ENCODE measurements at places on chromosomes 16 and 17.
A peak's percentile ranks its signal among the peaks of the same experiment; 100 is the strongest.

- DNase-seq, result no peak
Observed at GRCh38 chr17:47851764-47852112, 775 bp upstream of the SP6 start.

DNA sequence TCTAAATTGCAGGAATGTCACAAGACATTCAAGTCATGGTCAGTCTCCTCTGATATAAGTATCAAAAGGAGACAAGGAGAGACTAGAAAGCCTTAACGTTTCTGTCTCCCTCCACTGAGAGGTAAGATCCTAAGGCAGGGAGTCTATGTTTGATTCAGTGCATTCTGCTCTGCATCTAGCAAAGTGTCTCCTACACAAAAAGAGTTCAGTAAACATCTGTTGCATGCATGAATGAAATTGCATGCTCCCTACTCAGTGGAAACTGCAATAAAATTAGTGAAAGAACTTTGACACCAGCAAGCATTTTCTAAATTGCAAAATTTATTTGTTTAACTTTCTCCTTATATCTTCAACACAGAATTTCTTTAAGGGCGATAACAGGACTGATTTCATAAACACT lies 111.1 kb downstream of the ADAMTS18 start:
- DNase-seq, result no peak

DNA sequence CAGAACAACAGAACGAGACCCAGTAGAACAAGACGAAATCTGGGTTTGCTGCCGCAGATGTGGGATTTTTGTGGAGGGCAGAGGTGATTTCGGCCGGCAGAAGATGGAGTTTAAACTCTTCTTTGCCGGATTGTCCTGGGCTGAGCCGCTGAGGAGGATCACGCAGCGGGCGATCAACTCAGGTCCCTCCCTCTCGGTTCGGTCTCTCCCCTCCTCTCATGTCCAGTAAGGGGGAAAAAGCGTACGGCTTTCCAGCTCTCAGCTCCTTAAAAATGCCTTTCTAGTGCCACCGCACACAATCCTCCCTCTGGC lies 2.5 kb downstream of the PHF12 start:
- DNase-seq, result no peak

DNA sequence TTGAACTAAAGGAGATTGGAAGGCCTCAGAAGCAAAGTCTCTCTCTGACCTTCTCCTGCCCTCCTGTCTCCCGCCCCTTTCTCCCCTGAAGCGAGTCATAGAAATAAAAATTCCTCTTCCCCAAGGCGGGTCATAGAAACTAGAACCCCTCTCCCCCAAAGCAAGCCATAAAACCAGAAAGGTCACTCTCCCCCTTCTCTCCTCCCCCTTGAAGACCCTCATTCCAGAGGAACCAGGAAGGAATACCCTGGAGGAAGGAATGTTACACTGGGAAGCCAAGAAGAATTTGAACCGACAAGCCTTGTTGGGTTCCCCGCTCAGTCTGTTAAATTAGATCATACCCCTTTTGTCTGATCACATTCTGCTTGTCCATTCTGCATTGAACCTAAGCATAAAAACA lies 2.7 kb upstream of the GJC1 start:
- no peak for DNase-seq

- no peak for DNase-seq
Observed at GRCh38 chr17:48023400-48024148, 14.0 kb downstream of the COPZ2 start.

- no peak for DNase-seq
Observed at GRCh38 chr17:59485015-59485414, 80.4 kb upstream of the DHX40 start.

DNA sequence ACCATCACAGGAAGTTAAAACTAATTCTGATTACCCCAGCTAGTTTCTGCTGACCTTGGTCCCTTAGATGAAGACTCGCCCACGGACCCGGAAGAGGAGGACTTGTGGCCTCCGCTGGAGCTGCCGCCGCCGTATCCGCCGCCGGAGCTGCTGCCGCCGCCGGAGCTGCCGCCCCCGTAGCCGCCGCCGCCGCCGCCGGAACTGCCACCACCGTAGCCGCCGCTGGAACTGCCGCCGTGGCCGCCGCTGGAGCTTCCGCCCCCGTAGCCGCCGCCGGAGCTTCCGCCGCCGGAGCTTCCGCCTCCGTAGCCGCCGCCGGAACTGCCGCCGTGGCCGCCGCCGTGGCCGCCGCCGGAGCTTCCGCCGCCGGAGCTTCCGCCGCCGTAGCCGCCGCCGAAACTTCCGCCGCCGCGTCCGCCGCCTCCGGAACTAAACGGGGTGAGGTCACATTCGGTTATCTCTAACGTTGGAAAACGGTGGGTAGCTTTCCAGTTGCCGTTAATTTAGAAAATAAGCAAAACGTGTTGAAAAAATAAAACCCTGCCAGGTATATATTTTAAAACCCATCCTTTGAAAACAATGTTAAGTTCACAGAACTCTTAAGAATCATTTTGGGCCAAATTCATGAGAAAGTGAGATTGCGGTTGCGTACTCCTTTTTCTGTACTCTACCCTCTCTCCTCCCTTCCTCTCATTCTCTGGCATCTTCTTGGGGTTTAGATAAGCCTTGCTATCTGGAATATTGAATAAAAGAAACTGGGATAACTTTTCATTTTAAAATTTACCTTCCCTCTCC lies 3.5 kb downstream of the KRT10 start:
- peak; percentile 67 for DNase-seq

GRCh38 chr16:5466551-5466950 lies 369.0 kb upstream of the EEF2KMT start:
- DNase-seq, result no peak

DNA sequence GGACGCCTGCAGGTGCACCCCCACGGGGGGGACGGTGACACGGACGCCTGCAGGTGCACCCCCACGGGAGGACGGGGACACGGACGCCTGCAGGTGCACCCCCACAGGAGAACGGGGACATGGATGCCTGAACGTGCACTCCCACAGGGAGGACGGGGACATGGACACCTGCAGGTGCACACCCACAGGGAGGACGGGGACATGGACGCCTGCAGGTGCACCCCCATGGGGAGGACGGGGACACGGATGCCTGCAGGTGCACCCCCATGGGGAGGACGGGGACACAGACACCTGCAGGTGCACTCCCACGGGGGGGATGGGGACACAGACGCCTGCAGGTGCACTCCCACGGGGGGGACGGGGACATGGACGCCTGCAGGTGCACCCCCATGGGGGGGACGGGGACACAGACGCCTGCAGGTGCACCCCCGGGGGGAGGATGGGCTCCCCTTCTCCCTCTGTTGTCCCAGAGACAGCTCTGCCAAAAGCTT lies 114.5 kb upstream of the METRNL start:
- DNase-seq, result no peak

DNA sequence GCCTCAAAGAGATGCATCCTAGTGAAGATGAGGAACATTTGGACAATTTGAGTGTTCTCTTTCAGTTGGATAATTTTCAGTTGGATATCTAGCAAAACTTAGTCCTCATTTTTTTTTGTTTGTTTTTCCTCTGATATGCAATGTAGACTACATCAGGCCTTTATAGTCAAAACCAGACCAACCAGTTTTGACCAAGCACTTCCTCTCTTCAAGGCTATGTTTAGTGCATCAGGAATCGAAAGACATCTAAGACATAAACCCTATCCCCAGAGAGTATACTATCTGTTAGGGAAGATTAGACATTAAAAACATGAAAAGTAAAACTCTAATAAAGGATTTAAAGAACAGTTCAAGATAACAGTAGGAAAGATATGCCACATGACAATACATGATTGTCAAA lies 256.1 kb downstream of the IRX3 start:
- DNase-seq, result no peak

- no peak for DNase-seq
Observed at GRCh38 chr17:40862985-40863733, 3.9 kb downstream of the KRT12 start.

- no peak for DNase-seq
Observed at GRCh38 chr16:56120447-56121155, 70.7 kb upstream of the GNAO1 start.

DNA sequence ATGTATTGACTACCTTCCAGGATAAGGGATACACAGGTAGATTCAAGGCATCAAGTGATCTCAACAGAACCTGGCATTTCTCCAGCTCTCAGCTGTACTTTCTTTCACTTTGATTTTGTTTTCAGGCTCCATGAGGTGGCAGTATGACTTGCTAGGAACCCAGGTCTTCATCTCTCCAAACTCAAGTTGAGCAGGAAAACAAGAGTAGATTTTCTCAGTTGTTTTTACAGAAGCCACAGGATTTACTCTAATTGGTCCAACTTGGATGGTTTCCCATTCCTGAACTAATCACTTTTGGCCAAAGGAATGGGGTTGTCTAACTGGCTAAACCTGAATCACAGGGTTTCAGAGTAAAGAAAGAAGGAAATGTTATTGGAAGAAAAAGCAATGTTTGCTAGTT lies 146.6 kb downstream of the TRIM37 start:
- peak; percentile 18 for DNase-seq

DNA sequence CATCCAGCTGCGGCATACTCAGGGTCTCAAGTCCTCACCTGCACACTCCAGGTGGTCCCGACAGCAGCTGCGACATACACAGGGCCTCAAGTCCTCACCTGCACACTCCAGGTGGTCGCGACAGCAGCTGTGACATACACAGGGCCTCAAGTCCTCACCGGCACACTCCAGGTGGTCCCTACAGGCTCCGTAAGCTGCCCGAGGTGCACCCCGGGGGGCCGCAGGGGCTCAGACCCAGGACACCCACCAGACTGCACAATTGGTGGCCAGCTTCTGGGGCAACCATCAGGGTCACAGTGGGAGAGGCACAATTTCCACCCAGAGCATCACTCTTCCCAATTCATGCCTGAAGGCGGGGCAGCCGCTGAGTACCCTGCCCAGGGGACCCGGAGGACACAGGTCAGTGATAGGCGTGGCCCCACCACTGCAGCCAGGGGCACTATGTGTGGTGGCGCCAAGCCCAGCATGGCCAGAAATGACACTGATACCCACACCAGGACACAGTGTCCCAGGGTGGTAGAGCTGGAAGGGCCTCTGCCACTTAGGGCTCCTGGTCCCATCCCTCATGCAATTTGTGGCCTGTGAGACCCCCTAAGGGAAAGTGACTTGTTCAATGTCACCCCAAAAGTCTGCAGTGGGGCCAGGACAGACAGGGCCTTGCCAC lies 57.5 kb upstream of the ZNF469 start:
- no peak for DNase-seq

DNA sequence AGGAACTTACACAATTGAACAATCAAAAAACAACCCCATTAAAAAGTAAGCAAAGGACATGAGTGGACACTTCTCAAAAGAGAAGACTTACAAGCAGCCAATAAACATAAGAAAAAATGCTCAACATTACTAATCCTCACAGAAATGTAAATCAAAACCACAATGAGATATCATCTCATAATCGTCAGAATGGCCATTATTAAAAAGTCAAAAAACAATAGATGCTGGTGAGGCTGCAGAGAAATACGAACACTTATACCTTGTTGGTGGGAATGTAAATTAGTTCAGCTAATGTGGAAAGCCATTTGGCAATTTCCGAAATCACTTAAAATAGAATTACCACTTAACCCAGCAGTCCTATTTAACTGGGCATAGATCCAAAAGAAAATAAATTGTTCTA lies 301.9 kb upstream of the KCNJ16 start:
- DNase-seq, result no peak

GRCh38 chr16:79451196-79451816 lies 149.2 kb downstream of the MAF start:
- DNase-seq, result no peak

- no peak for DNase-seq
Observed at GRCh38 chr17:45584092-45585036, 93.8 kb upstream of the PLEKHM1 start.

GRCh38 chr17:69812240-69812837 lies 262.7 kb upstream of the KCNJ16 start:
- no peak for DNase-seq

DNA sequence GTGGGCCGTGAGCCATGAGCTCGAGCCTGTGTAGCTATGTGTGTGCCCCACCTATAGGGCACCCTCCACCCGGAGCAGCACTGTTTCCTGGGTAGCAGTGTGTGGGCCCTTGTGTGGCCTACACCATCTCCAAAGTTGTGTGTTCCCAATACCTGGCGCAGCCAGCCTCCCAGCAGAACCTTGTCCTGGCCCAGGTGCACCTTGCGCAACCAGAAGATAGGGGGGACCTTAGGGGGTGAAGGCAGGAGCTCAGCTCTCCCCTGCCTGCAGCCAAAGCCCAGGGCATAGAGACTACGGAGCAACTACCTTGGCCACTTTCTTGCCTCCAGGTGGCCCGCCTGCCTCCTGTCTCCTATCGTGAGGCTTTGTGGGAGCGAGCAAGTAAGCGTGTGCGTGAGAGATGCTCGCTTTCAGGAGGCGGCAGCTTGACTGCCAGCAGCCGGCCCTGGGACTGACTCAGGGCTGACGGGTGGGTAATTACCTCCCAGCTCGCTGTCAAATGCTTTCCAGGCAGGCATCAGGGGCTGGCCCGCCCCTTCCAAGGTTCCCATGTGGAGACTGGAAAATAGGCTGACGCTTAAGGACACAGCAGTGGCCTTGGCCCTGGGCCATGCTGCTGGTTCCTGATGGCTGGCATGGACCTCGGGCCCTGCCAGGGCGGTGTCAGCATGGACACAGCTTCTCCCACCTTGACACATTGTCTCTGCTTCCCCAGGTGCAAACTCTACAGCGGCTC lies 19.0 kb downstream of the TRAF7 start:
- DNase-seq, result no peak

GRCh38 chr16:83952587-83952939 lies 477 bp upstream of the OSGIN1 start:
- no peak for DNase-seq

DNA sequence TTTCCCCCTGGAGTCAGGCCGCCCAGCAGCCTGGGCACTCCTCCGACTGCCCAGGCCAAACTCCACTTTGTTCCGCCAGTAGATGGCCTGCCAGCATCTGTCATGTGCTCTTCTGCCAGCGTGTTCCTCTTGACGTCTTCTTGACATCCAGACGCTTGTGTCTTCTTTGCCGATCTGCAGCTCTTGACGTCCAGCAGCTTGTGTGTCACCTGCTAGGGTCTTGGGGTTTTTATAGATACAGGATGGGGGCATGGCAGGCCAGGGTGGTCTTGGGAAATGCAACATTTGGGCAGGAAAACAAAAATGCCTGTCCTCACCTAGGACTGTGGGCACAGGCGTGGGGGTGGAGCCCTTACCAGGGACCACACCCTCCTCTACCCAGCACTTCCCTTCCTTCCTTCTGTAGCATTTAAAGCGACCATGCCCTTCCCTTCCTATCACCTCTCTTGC lies 88.7 kb downstream of the BMERB1 start:
- no peak for DNase-seq

DNA sequence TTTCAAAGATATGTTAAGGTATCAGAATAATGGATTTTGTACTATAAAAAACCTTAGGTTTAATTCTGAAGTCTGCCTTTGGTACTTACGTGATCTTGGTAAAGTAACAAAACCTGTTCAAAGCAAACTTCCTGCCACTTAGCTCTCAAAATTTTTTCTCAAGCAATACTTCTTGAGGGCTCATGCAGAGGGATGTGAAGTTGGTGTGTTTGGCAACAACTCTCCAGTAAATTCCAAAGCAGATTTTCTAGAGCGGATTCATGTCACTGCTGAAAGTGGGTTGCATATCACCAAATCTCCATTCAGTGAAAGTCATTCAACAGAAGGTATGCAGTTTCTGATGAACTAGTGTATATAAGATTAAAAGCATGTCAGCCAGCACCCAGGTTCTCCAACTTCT lies 856.7 kb downstream of the CDH8 start:
- DNase-seq, result no peak

Measured in fibroblast of skin of left quadriceps (primary cell).